ENCODE measurements at places on chromosomes 3 and 15.

- no peak for DNase-seq
Observed at GRCh38 chr3:65005486-65005885, 317.7 kb upstream of the ADAMTS9 start.

GRCh38 chr3:1374471-1374870, 281.6 kb downstream of the CNTN6 start:
- DNase-seq: no peak

- no peak for DNase-seq
Observed at GRCh38 chr15:39433376-39433775, 147.5 kb upstream of the THBS1 start.

DNA sequence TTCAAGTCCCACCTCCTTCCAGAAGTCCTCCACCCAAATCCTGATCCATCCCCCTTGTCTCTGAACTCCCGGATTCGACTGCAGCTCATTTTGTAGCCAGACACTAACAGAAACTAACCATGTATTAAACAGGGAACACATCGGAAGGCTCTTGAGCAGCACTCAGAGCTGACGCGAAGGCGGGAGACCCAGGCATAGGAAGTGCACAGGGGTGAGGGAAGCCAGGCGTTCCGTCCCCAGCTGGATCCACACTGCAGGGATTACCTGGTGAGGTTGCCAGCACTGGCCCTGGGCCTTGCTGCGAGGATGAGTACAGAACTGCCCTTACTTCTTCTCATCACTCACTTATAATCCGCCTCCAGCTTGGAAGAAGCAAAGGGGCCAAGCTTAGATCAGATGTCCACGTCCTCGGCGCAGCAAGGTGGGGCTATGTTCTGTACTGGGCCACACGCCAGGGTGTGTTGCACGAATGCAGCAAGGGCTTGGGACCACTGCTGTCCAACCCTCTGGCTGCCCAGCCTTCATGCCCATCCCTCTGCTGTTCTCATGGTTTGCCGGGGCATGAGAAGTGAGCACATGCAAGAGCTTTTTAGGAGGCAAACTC, 124.2 kb upstream of the SMAD3 start:
- DNase-seq: no peak

DNA sequence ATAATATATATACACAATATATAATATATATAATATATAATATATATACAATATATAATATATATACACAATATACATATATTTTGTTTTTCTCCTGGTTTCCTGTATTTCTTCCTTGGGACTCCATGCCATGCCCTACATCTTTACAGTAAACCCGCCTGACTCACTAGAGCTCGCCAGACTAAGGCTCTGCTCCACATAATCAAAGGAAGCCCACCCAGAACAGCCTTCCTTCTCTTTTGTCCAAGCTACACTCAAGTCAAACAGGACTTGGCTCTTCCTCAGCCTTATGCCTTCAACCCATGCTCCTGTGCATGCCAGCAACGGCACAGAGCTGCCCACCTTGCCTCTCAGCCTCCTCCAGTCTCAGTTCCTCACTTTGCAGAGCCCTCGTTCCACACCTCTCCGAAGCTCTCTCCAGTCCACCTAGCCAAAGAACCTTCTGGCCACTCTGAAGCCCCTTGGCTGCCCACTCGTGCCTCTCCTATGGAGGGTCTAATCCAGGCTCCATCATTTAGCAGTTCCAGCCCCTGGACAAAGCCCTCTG, 109.1 kb downstream of the RFTN1 start:
- no peak for DNase-seq

DNA sequence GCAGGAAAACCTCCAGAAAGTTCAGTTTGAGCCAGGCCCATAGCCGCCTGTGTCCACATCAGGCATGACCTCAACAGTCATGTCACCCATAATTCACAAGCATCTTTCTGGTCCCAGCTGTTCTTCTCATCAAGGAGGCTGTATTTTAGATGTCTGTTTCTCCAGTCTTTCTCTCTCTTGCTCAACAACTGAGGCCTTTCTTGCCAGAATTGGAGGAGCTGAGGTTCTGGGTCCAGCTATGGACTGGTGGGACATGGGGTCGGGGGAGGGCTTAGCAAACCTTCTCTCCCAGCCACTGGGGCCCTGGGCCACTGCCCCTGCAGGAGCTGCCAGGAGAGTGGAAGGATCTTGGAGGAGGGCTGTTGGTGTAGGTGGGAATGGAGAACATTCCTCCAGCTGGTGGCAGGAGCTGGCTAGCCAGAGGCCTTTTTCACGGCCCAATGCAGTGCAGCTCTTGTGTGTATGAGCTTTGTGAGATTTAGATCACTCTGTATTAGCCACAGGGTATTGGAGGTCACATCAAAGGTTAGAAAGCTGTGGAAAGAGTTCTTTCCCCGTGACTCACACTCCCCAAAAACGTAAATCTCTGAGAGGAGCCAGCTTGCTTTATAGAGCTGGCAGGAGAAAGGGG, 23.5 kb downstream of the MAGEF1 start:
- DNase-seq: no peak

DNA sequence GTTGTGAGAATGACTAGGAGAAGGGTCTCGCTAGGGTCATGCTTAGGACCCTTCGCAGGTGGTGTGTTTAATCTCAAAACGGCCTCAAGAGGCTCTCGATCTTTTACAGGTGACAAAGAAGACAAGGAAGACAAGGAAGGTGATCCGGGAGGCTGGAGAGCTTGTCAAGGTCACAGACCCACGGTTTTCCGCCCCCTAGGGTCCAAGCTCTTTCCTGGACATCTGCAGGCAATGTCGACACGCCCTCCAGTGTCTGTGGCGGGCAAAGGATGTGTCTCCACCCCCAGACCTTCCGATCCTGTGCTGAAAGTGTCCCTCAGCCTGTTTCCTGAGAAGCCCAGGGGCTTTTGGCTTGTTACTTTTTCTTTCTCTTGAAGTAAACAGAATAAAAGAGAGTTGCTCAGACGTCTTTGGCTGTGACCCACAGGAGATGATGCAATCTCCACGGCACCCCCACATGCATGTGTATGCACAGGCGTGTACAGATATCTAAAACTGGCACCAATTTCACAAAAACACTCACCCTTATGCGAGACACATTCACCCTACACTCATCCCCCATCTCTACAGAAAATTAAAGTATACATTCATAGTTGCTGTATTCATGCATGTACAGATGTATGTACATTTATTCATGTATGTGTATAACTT, 108.8 kb downstream of the KLF13 start:
- peak; percentile 75 for DNase-seq

DNA sequence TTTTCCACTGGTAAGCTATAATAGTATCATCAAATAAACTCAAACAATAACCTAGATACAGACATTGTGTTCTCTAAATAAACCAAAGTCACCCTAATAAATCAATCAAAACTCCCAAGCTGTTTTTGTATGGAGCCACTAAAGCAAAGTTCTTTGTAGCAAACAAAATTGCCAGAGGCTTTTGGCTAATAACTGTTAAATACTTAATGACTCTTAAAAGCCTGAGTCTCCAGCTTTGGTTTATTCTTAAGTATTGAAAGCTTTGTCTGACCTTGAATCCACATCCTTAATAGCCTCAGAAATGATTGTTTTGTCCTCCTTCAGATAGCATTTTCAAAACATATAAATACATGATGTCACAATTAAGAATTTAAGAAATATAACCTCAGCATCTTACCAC, 725.3 kb downstream of the SI start:
- no peak for DNase-seq

DNA sequence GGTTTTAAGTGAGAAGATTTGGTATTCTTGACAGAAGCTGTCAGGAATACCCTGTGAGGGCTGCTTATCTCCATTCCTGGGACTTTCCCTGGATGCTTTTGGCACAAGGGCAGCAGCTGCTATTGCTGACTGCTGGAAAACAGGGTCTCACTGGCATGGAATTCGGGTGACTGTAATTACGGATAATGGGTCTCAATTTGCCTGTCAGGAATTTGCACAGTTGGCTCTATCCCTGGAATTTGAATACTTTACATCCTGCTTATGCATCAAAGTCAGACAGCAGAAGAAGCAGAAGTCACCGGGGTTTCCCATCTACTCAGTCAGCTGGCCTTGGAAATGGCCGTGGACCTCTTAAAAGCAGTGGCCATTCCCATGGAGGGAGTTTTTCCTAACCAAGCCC, 25.9 kb upstream of the AKAP13 start:
- no peak for DNase-seq

- DNase-seq: no peak
Observed at GRCh38 chr3:183178833-183179549, 16.5 kb upstream of the LAMP3 start.

GRCh38 chr3:128217702-128218547, 64.6 kb downstream of the EEFSEC start:
- DNase-seq: no peak

GRCh38 chr3:105538483-105538882, 171.8 kb downstream of the ALCAM start:
- no peak for DNase-seq

DNA sequence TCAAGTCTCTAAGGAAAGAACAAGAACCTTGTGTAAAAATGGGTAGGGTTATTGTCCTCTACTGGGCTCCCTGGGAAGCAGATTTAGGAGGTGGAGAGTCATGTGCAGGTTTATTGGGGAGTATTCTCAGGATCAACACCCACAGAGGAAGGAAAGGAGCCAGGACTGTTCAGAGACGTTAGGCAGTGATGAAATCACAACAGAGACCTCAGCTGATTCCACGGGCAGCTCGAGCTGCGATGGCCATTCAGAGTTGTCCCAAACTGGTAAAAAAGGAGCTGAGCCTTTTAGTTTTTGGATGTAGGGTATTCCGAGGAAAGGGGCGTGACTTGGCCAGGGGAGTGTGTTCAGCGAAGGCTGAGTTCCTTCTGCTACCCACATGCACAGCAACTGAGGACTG, 85.0 kb downstream of the RORA start:
- DNase-seq: no peak

DNA sequence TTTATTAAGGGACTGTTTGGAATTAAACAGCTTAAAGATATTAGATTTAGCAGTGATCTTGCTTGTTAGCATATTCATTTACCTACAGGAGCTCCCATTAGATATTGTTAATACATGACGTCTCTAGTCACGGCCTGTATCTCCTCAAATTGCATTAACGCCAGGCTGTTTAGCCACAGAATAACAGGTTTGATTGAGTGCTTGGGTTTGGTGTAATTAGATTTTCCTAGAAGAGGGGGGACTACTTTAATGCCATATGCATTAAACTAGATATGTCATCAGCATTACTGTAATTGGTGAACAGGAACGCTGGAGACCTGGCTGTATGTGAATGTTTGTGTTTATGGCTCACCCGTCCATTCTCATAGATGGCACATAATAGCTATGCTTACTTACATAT, 841.4 kb upstream of the NR2F2 start:
- no peak for DNase-seq

- DNase-seq: no peak
Observed at GRCh38 chr15:36961956-36962355, 138.4 kb downstream of the MEIS2 start.

DNA sequence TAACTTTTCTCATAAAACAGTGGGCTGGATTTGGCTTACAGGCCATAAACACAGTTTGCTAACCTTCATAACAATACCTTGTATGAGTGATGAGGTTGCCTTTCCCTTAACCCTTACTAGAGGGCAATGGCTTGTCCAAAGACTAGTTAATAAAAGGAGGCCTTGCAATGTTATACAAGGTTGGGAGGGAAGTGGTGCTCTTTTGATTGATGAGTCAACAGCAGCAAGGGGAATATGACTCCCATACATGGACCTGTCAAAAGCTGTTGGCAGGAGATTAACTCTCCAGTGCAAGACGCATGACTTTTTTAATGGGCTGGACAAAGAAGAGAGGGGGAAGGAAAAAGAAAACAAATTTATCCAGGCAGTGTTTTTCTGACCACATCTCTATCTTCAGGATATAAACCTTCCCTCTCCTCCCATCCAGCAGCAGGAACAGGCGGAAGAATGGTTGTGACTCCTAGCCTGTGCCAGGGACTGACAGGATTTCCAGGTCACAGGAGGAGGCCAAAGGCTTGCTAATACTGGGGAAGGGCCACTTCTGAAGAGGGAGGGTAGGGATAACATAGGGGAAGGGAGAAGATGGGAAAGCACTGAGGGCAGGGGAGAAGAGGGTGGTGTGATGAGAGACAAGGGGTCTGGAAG, 35.2 kb upstream of the ARL14 start:
- no peak for DNase-seq
